ENCODE measurements at places on chromosomes 2 and 18. TPM values are rescaled to one million over a fixed set of nuclear protein-coding genes. Genes with fewer than 3 reads are reported as not detected.

DNA sequence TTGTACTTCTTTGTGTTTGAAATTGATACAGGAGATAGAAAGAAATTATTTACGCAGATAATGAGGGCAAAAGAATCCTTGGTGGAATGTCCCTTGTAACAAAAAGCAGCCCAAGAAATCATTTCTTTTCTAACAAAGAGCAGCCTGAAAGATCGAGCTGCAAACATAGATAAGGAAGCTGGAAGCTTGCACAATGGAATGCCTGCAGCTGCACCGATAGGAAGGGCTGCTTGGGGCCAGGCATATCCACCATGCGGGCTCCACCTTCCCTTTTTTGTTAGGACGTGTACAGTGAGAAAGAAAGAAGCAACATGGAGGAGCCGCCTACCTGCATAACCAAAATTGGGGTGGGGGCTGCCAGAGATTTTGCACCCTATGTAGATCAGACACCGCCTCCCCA, 568.7 kb downstream of the METTL4 start:
- DNase-seq = no peak

DNA sequence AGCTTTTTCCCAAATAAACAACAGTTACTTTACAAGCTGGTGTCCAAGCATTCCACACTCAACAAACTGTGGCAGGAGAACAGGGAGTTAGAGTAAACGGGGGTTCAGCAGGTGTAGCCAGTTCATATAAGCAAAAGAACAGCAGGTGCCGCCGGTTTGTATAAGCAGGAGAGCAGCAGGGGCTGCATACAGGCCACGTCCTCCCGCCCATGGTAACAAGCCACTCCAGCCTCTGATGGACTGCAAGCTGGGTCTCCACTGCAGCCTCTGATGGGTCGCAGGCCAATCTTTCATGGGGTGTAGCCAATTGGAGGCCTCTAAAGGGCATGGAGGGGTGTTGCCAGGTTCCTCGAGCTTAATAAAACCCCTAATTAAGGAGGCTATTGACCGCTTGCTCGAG, 189.3 kb downstream of the ANKRD30B start:
- DNase-seq = no peak

GRCh38 chr2:188295067-188295685, 3.5 kb downstream of the GULP1 start:
- no peak for DNase-seq

GRCh38 chr18:25813110-25813509, 277.3 kb downstream of the SS18 start:
- DNase-seq = no peak

FBXO36 gene
- total RNA-seq = 3.4 TPM

TMEM200C gene
- 0.60 TPM for total RNA-seq

SLC4A5 gene
- total RNA-seq = 7.2 TPM

NT5DC4 gene
- total RNA-seq = not detected

Data from ureter (tissue), 1 donor.